ENCODE measurements at places on chromosomes 16 and 17.

- DNase-seq: no peak
These were observed 314.3 kb downstream of the C16orf95 start for GRCh38 chr16:87002717-87003413.

DNA sequence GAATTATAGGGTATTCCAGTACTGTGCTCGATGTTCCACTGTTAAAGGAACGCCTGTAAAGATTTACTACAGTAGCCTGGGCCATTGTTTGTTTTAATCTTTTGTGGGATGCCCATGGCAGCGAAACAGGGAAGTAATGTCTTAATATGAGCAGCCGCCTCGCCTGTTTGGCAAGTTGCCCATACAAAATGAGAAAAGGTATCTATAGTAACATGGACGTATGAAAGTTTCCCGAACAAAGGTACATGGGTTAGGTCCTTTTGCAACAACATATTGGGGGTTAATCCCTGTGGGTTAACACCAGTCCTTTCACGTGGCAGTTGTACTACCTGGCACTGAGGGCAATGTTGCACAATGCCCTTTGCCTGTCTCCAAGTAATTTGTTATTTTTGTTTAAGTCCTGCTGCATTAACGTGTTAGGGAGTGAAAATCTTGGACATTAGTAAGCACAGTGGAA lies 21.1 kb upstream of the TMC5 start:
- no peak for DNase-seq

GRCh38 chr17:305090-305976 lies 47.3 kb downstream of the RPH3AL start:
- no peak for DNase-seq

DNA sequence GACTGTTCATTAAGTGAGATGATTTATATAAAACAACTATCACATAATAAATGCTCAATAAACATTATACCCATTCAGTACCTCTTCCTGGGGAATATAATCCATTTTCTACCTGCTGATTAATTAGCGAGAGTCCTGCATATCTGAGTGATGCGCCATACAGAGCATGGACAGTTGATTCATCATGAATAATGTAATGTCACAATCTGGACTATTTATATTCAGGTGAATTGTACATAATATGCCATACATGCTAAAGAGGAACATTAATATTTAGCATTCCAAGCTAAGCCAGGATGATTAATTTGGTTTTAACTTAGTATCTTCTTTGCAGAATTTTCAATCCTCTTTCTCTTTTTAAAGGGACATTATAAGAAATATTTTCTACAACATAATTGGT lies 362.0 kb upstream of the XYLT1 start:
- DNase-seq: no peak

GRCh38 chr16:85359147-85359822 lies 247.0 kb upstream of the CIBAR2 start:
- DNase-seq: peak; percentile 49

- DNase-seq: no peak
These were observed 40.0 kb downstream of the TBC1D16 start for GRCh38 chr17:79995696-79996095.

Data from NCI-H2171 treated with DMSO at 0.1 percent for 48 hours (cell line).